ENCODE measurements at places on chromosomes 5 and 9.
A peak's percentile ranks its signal among the peaks of the same experiment; 100 is the strongest.

- DNase-seq = no peak
Measured at GRCh38 chr5:59142927-59143326, 560.1 kb downstream of the RAB3C start.

DNA sequence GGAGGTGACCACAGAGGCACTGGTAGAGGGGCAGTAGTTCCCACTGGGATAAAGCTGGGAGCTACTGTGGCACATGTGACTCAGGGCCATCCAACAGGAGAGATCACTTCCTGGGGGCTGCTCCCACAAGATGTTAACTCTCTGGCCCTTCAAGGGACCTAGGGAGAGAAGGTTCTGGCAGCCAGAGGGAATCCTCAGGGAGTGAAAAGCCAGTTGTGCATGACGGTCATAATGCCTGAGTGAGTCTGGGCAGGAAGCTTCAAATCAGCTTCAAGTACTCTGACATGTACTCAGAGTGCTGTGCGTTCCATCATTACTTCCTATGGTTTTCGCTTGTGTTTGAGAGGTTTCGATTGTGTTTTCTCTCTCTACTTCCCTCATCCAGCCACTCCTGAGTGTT, 388.5 kb downstream of the GABRG2 start:
- no peak for DNase-seq

DNA sequence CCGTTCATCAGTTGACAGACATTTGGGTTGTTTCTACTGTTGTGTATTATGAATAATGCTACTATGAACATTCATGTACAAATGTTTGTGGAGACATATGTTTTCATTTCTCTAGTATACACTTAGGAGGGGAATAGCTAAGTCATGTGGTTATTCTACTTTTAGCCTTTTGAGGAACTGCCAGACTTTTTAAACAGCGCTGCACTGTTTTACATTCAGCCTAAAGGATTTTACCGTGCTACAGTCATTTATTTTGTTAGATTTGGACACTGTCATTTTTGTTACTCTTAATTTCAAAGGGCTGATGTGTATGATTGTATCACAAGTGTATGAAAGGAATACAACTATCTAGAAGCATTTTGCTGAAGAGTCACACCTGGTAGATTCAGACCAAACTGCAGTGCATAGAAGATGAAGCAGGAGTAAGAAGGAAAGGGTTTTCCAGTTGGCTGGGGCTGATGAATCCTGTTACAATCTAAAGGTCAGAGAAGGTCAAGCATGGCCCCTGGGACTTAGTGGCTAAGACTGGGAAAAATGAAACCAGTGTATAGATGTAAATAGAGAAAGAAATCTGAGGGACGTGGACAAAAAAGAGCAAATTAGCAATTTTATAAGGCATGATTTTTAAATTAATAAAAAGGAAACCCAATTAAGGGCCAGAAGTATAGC, 509.7 kb downstream of the PSAT1 start:
- no peak for DNase-seq

DNA sequence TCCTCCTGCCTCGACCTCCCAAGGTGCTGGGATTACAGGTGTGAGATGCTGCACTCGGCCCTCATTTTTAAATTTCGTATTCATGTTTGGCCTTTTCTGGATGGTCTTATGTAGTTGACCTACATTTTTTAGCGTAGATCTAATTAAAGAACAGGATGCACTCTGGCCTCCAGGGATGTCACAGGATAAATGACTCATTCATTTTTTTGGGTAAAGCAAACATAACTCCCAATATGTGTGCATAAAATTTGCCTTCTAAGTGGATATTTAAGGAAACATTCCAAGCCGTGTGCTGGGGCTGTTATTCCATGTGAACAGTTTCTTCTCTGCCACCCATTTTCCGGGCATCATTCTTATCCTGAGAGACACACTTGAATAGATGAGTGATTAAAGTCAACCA, 501.6 kb downstream of the IRX1 start:
- DNase-seq = no peak

- no peak for DNase-seq
Measured at GRCh38 chr5:179824745-179825112, 4.0 kb downstream of the SQSTM1 start.

DNA sequence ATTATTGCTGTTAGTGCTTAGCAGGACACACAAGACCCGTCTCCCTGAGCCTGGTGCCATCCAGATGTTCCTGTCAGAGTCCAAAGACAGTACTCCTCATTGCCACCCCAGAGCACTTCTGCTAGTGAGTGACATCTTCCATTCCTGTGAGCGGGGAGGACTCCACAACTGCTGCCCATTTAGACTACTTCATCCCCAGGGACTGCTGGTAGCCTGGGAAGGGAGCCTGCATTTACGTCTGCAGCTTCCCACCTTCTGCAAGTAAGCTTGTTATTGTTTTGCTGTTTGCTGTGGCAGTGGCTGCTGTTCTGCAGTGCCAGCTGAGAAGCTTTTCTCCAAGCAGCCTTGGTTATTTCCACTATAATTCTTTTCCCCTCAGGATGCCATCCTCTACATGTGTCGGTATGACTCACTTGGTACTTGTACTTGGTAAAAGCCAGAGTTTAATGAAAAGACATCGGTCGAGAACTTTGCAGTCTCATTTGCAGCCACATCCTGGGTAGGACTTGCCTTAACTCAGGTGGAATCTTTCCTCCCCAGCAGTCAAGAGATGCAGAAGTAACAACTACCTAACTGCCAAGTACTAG, 10.6 kb upstream of the MAP1B start:
- DNase-seq = no peak

DNA sequence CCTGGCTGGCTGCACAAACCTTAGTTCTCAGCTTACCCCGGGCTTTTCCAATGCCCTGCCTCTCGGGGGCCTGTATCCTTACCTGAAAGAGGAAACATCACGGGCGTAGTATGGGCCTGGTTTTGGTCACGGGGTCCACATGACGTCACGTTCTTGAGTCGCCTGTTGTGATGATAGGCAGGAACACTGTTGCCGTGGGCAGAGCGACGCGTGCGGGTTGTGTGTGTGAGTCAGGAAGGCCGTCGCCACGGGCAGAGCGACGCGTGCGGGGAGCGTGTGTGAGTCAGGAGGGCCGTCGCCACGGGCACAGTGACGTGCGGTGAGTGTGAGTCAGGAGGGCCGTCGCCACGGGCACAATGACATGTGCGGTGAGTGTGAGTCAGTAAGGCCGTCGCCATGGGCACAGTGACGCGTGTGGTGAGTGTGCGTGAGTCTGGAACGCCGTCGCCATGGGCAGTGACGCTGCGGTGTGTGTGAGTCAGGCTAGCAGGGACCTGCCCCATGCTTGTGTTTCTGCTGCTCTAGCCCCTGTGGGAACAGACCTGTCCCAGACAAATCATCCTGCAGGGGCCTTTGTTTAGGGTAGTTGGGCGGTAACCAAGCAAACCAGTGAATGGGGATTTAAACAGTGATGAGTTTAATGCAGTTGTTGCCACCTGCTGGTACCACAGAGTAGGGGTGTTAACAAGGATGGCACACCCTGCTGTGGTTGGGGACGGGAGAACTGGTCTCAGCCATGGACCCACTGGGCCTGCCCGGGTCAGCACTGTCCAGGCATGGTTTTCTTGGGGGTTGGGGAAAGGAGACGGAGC, 19.8 kb downstream of the TRIP13 start:
- no peak for DNase-seq

DNA sequence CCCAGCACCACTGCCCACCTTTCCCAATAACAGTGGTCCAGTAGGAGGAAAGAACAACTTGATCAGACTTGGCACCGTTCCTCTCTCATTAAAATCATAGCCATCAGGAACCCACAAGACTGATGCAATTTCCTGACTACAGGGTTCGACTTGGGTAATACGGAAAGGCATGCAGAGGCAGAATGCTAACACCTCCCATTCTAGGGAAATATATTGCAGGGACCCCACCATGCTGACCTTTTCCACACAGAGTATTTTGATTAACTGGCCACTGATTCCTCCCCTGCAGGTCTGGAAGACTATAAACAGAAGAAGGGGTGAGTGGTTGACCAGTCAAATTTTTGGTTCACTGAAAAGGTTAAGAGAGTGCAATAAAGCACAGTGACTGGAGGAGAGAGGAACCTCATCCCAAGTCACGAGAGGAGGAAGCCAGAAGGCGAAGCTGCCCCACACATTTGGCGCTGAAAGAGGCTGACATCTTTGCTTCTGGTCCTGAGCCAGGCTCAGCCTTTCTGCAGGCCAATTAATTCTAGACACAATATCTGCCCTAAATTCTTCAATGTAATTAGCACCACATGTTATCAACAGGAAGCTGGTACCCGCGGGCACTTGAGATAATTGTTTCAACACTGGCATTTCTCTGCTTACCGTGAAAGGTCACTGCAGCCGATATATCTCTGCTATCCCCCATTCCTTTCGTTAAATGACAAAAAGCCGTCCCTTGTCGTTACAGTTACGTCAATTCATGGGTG, 64.7 kb upstream of the SPOCK1 start:
- DNase-seq = no peak

DNA sequence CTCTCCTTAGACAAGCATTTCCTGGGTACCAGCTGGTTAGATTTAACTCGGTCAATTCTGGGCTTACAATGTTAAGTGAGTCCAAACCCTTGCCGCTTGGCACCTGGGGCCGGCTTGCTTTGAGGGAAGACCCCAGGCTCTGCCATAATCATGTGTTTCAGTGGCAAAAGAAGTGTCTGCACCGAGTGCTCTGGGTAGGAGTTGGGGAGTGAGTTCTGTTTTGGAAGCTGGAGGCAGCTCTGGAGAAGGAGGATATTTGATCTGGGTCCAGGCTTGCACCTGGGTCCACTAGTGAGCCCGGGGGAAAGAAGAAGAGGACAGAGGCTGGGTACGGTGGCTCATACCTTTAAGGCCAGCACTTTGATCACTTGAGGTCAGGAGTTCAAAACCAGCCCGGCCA, 8.4 kb upstream of the OLFM1 start:
- DNase-seq = peak; percentile 3

GRCh38 chr9:127698985-127699670, 7.7 kb upstream of the CFAP157 start:
- DNase-seq = peak; percentile 95

DNA sequence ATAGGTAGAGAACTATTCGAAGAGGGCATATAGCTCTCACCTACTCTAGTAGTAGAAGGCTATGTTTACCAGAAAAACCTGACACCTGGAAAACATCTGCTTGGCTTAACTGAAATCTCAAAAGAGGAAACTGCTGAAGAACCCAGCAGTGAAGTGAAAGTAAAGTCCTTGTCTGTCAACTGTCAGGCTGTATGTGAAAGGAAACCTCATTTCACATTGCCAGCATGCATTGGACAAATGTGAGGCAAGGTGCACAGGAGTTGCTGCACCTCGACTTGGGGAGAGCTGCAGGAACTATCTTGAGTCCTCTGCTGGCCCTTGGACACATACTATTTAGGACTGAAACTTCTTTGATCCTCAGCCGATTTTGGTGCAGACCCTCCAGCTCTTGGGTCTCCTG, 53.3 kb downstream of the NREP start:
- no peak for DNase-seq

DNA sequence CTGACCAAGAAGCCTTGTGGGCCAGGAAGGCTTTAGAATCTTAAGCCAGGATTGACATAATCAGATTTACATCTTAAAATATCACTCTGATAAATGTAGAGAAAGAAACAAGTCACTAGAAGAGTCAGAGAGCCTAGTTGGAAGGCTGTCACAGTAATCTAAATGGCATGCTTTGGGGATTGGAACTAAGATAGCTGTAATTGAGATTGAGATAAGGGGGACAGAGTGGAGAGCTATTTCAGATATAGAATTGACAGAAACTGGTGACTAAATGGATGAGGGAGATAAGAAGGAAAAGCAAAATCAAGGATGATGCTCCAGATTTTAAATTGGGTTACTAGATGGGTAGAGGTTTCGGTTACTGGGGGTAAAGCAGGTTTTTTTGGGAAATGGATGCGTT, 100.5 kb downstream of the XRCC4 start:
- no peak for DNase-seq

GRCh38 chr5:68330574-68330973, 115.0 kb downstream of the PIK3R1 start:
- DNase-seq = no peak

- no peak for DNase-seq
Measured at GRCh38 chr5:150148117-150148927, 7.3 kb downstream of the PDGFRB start.

DNA sequence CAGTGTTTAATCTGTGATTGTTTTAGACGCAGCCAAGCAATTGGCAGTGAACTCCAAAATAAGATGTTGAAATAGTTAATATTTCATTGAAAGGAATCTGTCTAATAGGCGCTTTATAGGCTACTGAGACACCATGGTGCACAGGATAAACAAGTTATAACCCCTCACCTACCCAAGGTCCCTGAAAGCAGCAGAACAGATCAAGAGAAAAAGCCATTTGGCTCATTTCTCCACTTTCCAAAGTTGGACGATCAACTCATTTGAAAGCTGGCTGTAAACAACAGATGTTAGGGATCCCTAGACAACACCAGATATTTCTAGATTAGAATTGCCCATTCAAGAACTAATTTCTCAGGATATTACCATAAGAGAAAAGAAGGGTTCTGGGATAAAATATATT, 4.9 kb downstream of the PUM3 start:
- DNase-seq = no peak

DNA sequence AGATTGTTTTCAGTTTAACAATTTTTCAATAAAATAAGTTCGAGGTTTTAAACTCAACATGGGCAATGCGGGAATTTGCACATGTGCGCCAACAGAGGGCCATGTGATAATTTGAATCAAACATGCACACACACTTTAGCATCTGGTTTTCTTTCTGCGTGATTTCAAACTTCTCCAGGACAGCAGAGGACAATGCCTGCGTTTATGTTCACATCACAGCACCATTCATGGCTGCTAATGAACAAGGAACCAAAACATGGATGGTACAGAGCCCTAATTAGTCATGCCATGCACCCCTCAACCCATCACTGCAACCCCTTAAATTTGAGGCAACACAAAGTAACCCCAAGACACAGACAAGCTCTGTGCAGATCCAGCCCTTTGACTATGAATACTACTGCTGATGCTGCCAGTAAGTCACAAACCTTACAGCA, 2.8 kb downstream of the SHC3 start:
- no peak for DNase-seq

DNA sequence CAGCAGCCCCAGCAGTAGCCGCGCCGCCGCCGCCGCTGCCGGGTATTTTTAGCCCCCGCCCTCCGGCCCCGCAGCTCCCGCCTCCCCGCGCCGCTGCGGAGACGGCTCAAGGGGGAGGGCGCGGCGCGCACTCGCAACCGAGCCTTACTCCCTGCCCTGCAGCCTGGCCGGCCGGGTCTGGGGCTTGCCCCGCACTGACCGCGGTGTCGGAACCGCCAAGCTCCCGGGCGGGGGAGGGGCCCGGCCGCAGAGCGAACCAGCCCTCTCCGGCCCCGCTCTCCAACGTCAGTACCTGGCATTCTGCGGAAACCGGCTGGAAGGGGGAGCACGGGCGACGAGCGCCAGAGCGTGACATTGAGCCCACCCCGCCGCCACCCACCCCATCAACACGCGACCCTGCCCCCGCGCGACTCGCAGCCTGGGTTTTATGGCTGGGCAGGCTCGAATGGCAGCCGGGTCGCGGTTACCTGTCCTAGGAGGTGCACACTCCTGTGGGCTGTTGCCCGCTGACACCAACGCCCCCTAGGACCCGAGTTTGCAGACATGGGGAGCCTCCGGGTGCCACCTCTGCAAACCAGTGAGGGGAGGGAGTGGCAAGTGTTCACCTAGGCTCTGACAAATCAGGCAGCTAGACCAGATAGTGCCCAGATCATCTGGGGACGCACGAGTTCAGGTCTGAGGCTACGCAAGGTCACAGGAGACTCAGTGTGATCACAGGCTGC, at the start of gene ACSL6:
Gene ACSL6, minus strand, starts transcription at position 37 of the 722 bp plus-strand sequence. CDS start 105 bp downstream, outside the sequence.
- DNase-seq = peak; percentile 33
